Activated B cell treated with CpG ODN at 0.5 μM for 24 hours (primary cell): ENCODE measurements at places on chromosomes 7 and 10.

DNA sequence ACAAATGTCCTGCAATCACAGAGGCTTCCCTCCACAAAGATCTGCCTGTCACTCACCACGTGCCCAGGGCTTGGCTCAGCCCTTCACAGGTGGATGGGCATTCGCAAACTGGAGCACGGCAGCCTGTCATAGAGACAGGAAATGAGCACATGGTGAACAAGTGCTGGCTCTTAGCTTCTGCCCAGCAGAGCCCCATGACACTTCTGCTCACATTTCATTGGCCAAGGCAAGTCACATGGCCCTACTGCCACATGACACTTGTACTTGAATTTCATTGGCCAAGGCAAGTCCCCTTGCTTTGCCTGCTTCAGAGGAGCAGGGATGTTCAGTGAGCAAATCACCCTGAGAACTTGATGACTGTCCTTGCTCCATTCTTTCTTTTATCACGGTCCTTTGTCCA is 110.8 kb upstream of the PPP2R2D start:
- no peaks in the 10 kb centered on the region for H3K4me1 ChIP-seq
- H3K27ac ChIP-seq, result no peak overlapping the region

DNA sequence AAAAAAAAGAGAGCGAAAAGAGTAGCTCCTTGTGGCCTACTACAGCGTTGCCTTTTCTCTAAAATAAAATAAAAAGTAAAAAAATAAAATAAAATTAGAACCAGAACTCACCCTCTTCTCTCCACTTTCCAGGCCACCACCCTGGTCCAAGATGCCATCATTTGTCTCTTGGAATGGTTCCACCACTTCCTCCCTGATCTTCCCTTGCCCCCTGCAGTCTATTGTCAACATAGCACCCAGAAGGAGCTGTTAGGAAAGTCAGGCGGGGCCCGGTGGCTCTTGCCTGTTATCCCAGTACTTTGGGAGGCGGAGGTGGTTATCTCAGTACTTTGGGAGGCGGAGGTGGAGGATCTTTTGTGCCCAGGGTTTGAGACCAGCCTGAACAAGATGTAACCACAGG is 7.6 kb upstream of the GRID2IP start:
- no peak for DNase-seq
- H3K36me3 ChIP-seq, result no peaks in the 10 kb centered on the region
- no peaks in the 10 kb centered on the region for H3K27me3 ChIP-seq
- peaks cover 7% of the 10 kb centered on the region for H3K4me1 ChIP-seq
- H3K27ac ChIP-seq, result no peak overlapping the region

DNA sequence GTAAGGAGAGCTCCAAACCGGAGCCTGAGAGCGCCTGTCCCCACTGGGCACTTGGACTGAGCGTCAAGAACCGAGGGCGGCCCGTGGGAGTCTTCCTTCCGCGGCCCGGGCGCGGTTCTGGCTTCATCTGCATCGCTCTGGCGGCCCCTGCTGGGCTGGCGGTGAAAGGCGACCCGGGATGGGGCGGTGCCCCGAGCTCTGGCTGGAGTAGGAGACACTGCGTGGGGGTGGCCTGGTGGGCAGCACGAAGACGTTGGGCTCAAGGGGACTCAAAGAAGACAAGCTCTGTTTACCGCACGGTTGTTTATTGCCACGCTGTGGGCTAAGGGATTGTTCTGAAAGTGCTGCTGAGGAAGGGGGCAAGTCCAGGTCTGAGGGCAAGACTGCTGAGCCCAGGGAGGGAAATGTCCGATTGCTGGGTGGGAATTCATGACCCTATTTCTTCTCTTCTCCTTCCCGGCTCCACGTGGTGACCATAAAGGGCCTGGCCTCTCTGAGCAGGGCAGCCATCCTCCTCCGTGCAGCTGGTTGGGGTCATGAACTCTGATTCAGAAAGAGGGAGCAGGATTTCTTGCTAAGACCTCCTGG is 29.8 kb downstream of the PLAU start:
- H3K27ac ChIP-seq, result peak overlapping the region; percentile 46
- H3K4me3 ChIP-seq, result peak overlapping the region; percentile 64
- peaks cover 4% of the 10 kb centered on the region for H3K4me1 ChIP-seq
- peaks cover 2% of the 10 kb centered on the region for H3K27me3 ChIP-seq
- no peaks in the 10 kb centered on the region for H3K36me3 ChIP-seq

- H3K27ac ChIP-seq, result no peak overlapping the region
- H3K27me3 ChIP-seq, result peaks cover 3% of the 10 kb centered on the region
- H3K4me3 ChIP-seq, result no peak overlapping the region
- H3K36me3 ChIP-seq, result no peaks in the 10 kb centered on the region
Observed at GRCh38 chr7:142773230-142773629, 2.5 kb downstream of the PRSS2 start.

- no peaks in the 10 kb centered on the region for H3K27me3 ChIP-seq
- no peak overlapping the region for H3K4me3 ChIP-seq
- H3K36me3 ChIP-seq, result no peaks in the 10 kb centered on the region
- no peak overlapping the region for H3K27ac ChIP-seq
- no peaks in the 10 kb centered on the region for H3K4me1 ChIP-seq
- no peak for DNase-seq
Observed at GRCh38 chr10:46229144-46229563, 57.6 kb upstream of the ANTXRL start.

DNA sequence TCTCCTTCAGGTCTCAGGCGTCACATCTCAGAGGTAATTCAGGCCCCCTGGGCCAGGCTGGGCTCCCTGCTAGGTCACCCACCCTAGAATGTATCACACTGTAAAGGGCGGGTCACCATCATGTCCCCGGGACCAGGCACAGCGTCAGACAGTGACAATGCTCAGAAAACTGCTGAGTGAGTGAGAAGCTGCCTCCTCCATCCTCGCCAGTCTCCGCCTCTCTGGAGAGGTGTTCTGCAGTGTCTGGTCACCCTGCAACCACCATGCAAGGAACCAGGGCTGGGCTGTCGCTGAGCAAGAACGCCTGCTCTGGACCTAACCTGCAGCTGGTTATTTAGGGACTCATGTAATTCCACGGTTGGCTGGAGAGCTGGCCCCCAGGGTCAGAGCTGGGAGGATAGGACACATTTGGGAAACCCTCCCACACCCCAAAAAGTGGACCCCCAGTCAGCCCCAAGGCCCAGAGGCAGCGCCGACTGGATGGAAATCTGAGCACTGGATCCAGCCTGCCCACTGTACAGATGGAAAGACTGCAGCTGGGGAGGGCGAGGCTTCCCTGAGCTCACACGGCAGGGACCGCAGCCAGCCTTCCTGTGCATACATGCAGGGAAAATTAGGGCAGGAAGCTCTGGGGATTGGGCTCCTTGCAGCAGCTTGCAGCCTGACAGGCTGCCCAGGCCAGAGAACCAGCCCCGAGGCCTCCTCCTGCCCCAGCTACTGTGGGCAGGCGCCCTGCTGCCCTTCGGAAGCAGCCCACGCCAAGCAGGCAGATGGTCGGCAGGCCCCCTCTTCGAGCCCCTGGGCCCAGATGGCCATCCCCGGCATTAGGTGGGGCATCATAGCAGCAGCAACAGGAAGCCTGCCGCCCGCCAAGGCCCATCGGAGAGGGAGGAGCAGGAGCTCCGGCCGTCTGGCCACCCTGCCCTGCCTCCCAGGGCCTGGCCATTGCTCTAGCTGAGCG is 105.4 kb upstream of the ZMIZ1 start:
- H3K4me1 ChIP-seq, result no peaks in the 10 kb centered on the region
- DNase-seq, result no peak
- peaks cover 42% of the 10 kb centered on the region for H3K27me3 ChIP-seq
- no peaks in the 10 kb centered on the region for H3K36me3 ChIP-seq

- H3K36me3 ChIP-seq, result no peaks in the 10 kb centered on the region
- no peaks in the 10 kb centered on the region for H3K27me3 ChIP-seq
Observed at GRCh38 chr7:3244241-3244814, 56.7 kb upstream of the SDK1 start.

DNA sequence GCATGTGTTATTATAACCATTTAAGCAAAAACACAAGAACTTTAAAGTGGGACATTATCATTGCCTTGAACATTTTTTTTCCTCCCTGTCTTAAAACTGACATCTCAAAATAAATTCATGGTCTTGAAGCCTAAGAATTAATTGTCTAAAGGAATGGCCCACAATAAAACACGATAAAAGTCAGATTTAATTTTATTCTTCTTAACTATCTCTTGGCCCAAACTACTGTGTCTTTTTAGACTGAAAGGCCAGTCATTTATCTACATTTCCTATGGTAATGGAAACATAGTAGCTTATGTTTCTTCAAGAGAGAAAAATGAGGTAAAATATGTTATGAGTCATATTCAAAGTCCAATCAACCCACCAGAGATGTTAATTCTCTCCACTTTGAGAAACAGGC is 24.4 kb upstream of the ETV1 start:
- H3K36me3 ChIP-seq, result no peaks in the 10 kb centered on the region
- H3K4me1 ChIP-seq, result no peaks in the 10 kb centered on the region
- H3K27me3 ChIP-seq, result no peaks in the 10 kb centered on the region
- no peak for DNase-seq
